Smooth muscle cell of the umbilical artery (primary cell): ENCODE measurements at places on chromosomes 11 and 22. TPM values are rescaled to one million over a fixed set of nuclear protein-coding genes. Genes with fewer than 3 reads are reported as not detected.

SYT9 gene
- total RNA-seq = under 0.01 and 0.05 TPM in 2 replicates

OR10A2 gene
- total RNA-seq = not detected in 2 replicates

RFPL3 gene
- not detected in 2 replicates for total RNA-seq

CPT1B gene
- total RNA-seq = 1.6 and 2.7 TPM in 2 replicates

RIBC2 gene
- 0.30 and 0.78 TPM in 2 replicates for total RNA-seq

OVOL1 gene
- total RNA-seq = not detected in 2 replicates

SHISA8 gene
- total RNA-seq = not detected in 2 replicates

NRGN gene
- 0.28 TPM in 1 of 2 replicates, not detected in the other for total RNA-seq

NRXN2 gene
- 0.30 and 6.4 TPM in 2 replicates for total RNA-seq

FREY1 gene
- 1.1 and 1.8 TPM in 2 replicates for total RNA-seq

MUC5B gene
- not detected in 2 replicates for total RNA-seq

CABP7 gene
- total RNA-seq = not detected in 2 replicates

CFAP68 gene
- 8.1 and 8.6 TPM in 2 replicates for total RNA-seq

PGA4 gene
- total RNA-seq = not detected in 2 replicates

ELF5 gene
- not detected in 2 replicates for total RNA-seq

UBQLN3 gene
- total RNA-seq = 0.14 TPM in 1 of 2 replicates, not detected in the other

GLB1L2 gene
- total RNA-seq = 0.30 and 0.32 TPM in 2 replicates

PRAME gene
- not detected in 2 replicates for total RNA-seq

C22orf42 gene
- not detected in 2 replicates for total RNA-seq

TP53I11 gene
- total RNA-seq = 7.1 and 17.3 TPM in 2 replicates

RTN4R gene
- 0.59 and 0.97 TPM in 2 replicates for total RNA-seq

RPS3 gene
- total RNA-seq = 1,278 and 1,672 TPM in 2 replicates

TRIM6 gene
- 4.8 and 8.7 TPM in 2 replicates for total RNA-seq

CLNS1A gene
- total RNA-seq = 204 and 224 TPM in 2 replicates

ART5 gene
- not detected in 2 replicates for total RNA-seq

OR10G7 gene
- total RNA-seq = not detected in 2 replicates

AQP11 gene
- 2.8 and 8.9 TPM in 2 replicates for total RNA-seq

EFCAB6 gene
- total RNA-seq = 1.5 and 3.3 TPM in 2 replicates

ARHGAP8 gene
- 0.37 TPM in 1 of 2 replicates, not detected in the other for total RNA-seq

CTSW gene
- total RNA-seq = not detected in 2 replicates

DUSP8 gene
- 0.59 and 1.3 TPM in 2 replicates for total RNA-seq

NPAS4 gene
- total RNA-seq = not detected in 2 replicates

RIMBP3B gene
- 0.05 TPM in 1 of 2 replicates, not detected in the other for total RNA-seq

PANX3 gene
- total RNA-seq = not detected in 2 replicates

KCNJ1 gene
- total RNA-seq = not detected in 2 replicates

RAG2 gene
- total RNA-seq = not detected in 2 replicates

METTL15 gene
- total RNA-seq = 18.7 and 23.0 TPM in 2 replicates

OR5AR1 gene
- total RNA-seq = not detected in 2 replicates

TBRG1 gene
- 26.7 and 29.4 TPM in 2 replicates for total RNA-seq

OR8D4 gene
- total RNA-seq = not detected in 2 replicates

AGBL2 gene
- total RNA-seq = 0.30 and 2.0 TPM in 2 replicates

UPK3A gene
- not detected in 2 replicates for total RNA-seq

TSPAN32 gene
- total RNA-seq = 0.30 TPM in 1 of 2 replicates, not detected in the other

TRPT1 gene
- total RNA-seq = 27.6 and 29.4 TPM in 2 replicates
